ENCODE measurements at places on chromosomes 4 and X.

DNA sequence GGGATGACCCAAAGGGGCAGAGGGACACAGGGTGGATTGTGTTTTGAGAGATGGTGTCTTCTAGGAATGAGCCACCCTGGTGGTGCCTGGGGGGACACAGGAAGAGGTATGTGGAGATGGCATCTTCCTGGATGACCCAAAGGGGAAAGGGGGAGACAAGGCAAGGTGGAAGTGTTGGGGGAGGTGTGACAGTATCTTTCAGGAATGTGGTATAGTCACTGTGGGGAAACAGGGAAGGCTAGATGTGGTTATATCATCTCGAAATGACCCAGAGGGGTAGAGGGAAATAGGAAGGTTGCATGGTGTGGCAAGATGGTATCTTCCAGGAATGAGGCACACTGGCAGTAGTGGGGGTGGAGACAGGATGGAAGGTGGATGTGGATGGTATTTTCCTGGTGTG lies 62.9 kb downstream of the MAOA start:
- no peak for DNase-seq

DNA sequence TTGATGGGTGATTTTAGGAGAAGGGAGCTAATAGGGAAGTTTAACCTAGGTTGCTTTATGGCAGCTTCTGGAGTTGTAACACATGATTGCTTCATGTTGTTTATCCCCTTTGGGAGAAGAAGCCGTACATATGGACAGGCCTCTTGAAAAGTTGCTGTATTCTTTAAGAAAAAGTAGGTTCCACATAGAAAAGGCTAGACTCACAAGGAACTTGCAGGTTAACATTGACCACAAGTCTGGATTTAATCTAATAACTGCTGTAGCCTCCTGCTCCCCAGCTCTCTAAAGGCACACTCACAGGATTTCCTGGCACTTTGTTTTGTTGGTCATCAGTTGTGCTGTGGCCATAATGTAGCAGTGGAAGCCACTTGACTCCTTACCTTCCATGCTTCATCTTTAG lies 19.7 kb downstream of the FNIP2 start:
- no peak for DNase-seq

GRCh38 chr4:40441430-40441829 lies 106.3 kb downstream of the CHRNA9 start:
- DNase-seq: no peak

DNA sequence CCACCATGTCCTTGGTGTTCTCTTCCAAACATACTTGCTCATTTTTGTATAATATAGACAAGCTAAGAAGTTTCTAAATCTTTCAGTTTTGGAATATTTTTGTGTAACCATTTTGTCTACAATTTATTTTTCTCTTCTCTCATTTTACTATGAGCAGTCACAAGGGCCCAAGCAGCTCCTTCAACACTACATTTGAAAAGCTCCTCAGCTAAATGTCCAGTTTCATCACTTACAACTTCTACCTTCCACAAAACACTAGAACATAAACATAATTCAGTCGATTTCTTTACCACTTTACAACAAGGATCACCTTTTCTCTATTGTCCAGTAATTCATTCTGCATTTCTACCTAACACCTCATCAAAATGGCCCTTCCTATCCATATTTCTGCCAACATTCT lies 554.4 kb downstream of the RAB28 start:
- no peak for DNase-seq

- DNase-seq: no peak
Measured at GRCh38 chr4:73917081-73917501, 47.9 kb downstream of the CXCL1 start.

All from GM12878 (cell line).